Foreskin fibroblast (primary cell): ENCODE measurements at places on chromosomes 12 and 14.
A peak's percentile ranks its signal among the peaks of the same experiment; 100 is the strongest.

DNA sequence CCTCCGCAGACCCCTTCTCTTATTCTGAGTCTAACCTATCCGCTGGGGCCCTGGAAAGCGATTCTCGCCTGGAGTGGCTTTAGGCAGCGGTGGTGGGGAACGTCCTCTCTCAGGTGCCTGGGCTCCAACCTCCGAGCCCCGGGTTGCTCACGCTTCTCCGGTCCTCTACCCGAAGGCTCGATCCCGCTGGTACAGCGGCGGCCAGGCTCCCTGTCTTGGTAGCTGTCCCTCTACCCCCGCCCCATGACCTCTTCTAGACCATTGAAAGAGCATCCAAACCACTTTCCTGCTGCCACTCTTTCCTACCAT lies 505 bp upstream of the HEBP1 start:
- no peak for DNase-seq

DNA sequence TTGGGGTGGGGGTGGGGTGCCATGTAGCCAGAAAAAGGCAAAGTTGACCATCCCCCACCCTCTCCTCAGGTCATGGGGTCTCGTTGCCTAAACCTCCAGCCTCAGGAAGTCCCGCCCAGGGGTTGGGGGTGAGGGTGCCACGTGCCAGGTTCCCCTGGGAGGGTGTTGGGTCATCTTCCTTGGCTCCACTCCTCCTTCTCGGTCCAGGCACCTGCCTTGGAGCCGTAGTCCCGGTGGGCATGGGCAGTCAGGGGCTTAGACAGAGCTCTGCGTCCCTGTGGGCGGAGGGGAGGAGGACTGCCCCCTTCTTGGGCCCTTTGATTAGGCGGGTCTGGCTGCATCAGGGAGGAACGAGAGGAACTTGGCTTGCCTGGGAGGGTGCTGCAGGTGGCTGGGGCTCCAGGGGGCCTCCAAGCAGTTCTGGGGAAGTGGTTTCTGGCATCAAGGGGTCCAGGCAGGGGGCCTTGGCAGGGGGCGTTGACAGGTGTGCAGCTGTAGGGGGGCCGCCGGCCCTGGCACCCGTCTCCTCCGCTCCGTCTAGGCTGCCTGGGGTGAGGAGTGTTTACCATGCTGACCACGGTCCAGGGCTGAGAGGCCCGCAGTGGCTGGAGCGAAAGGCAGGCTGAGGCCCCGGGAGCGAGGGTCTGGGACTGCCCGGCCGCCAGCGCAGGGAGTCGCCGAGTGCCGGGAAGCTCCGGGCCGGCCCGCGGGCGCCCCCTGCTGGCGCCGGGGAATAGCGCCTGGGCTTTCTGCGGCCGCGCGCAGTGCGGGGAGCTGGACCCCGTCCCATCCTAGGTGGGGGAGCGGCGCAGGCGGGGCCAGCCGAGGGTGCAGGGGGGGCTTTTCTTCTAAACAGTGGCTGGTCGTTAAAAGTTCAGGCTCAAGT lies 7.9 kb downstream of the SETD1B start:
- peak; percentile 59 for DNase-seq

GRCh38 chr14:104766863-104767633 lies 14.1 kb downstream of the SIVA1 start:
- no peak for DNase-seq

DNA sequence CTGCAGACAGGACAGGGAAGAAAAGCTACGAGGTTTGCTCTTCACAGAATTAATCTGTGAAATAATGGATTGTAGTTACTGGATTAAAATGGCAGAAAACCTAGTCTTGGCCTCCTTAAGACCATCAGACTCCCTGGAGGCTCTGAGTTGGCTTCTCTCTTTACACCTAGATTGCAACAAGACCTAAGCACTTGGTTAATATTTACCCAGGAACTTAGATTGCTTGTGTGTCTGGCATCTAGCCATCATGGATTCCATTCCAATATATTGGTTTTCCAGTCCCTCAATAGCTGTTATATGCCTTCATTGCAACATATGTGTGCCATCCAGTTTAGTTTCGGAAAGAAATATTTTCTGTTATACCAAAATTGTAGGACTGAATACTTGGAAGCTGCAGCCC lies 1.9 kb upstream of the GTF2A1 start:
- DNase-seq, result no peak

DNA sequence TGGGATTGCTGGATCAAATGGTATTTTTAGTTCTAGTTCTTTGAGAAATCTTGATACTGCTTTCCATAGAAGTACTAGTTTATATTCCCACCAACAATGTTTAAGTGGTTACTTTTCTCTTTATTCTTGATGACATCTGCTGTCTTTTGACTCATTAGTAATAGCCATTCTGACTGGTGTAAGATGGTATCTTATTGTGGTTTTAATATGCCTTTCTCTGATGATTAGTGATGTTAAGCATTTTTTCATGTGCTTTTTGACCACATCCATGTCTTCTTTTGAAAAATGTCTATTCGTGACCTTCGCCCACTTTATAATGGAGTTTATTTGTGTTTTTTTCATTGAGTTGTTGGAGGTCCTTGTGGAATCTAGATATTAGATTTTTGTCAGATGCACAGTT lies 865.7 kb downstream of the SLC6A15 start:
- DNase-seq, result peak; percentile 23

DNA sequence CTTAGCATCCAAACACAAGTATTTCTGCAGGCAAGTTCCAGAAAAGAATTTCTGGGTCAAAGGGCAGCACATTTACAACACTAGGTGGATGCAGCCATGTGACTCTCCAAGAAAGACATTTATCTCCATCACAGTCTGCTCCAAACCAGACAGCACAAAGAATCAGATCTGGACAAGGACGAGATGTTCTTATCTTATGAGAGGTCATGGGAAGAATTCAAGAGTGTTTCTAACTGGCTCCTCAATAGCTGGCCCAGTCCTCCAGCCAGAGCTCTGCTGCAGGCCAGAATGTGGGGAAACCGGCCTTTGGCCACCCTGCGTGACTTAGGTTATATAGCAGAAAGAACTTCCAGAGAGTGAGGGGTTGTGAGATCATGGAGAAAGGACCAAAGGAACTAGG lies 17.4 kb downstream of the TMEM119 start:
- no peak for DNase-seq

DNA sequence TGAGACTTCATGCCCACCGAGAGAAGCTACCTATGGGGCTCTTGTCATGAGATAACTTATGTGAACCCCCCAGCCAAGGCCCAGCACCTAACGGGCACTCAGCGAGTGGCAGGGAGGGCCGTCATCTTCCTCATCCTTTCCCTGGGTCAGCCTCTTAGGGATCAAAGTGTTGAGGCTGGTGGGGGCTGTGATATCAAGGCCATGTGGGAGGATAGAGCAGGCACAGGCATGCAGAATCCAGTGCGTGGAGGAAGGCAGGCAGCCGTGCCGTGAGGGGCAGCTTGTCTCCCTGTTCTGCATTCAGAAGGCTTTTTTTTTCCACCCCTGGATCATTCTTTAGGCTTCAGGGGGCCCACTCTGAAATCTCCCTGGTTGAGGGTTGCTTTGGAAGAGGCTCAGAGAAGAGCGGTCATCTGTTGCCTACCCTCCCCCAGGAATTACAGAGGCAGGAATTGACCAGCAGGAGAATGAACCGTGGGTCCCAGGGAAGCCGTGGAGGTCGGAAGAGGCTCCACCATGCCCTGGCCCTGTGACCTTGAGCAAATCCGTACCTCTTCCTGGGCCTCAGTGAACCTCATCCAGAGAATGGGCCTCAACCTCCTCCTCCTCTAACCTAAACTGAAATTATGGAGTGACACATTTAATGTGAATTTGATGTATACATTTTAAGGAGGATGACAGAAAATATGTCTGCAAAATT lies 62.8 kb downstream of the BEGAIN start:
- DNase-seq, result no peak
